ENCODE measurements at places on chromosomes 3 and 15.

DNA sequence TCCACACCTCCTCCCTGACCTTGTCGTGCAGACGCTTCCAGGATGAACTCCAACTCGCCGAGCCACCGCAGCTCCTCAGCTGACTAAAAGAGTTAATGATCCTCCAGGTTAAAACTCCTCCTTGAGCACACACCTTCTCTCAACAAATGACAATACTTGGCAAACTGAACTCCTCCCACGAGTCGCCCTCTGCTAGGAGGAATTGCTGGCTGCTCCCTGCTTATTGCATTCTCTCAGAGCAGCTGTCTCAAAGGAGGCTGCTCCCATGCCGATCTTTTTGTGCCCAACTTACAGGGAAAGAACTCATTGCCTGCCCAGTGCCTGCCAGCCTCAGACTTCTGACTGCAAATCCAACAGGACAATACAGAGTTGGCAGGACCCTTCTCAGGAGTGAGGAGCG, at the start of gene ATP13A4:
Gene ATP13A4, minus strand, starts transcription at position 85 of the 400 bp plus-strand sequence. CDS start 96 bp downstream, outside the sequence.
- peak; percentile 69 for DNase-seq

DNA sequence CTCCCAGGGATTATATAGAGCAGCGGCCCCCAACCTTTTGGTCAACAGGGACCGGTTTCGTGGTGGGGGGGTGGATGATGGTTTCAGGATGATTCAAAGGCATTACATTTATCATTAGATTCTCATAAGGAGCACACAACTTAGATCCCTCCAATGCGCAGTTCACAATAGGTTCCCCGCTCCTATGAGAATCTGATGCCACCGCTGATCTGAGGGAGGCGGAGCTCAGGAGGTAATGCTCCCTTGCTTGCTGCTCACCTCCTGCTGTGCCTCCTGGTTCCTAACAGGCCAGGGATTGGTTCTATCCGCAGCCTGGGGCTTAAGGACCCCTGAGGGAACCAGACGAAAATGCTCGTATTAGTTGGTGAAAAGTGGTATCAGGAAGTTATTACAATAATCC, 1.3 kb upstream of the HACD2 start:
- peak; percentile 90 for DNase-seq

GRCh38 chr3:36992806-36993325, at the start of gene EPM2AIP1:
TSS of gene EPM2AIP1 (minus strand) at chr3:36993131. CDS start at chr3:36993077, 54 bp downstream.
- peak; percentile 100 for DNase-seq

DNA sequence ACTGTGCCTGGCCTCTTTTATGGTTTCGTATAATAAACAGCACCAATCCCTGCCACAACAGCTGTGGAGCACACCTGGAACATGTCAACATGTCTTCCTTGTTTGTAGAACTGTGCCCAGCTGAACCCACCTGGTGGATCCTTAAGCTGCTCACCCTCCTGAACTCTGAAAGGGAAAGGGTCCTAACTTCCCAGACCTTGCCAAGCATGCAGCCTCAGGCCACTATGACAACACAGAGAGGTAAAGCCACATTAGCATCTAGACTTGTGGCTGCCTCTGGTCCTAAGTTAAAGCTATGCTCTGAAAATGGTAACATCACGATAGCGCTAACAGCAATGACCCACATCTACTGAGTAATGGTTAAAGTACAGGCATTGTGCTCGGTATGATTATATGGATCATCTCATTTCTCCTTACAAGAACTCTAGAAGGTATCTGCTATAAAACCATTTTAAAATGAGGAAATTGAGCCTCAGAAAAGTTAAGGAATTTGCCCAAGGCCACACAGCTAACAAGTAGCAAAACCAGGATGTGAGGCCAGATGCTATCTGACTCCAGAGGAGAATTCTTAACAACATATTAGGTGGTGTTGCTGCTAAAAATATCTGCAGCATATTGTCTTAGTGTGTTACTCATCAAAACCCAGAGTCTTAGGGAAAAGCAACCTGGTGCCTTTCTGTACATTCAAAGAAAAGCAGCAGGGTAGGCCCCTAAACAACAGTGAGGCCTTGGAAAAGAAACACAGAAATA, 23.1 kb upstream of the HERC1 start:
- DNase-seq = peak; percentile 93

DNA sequence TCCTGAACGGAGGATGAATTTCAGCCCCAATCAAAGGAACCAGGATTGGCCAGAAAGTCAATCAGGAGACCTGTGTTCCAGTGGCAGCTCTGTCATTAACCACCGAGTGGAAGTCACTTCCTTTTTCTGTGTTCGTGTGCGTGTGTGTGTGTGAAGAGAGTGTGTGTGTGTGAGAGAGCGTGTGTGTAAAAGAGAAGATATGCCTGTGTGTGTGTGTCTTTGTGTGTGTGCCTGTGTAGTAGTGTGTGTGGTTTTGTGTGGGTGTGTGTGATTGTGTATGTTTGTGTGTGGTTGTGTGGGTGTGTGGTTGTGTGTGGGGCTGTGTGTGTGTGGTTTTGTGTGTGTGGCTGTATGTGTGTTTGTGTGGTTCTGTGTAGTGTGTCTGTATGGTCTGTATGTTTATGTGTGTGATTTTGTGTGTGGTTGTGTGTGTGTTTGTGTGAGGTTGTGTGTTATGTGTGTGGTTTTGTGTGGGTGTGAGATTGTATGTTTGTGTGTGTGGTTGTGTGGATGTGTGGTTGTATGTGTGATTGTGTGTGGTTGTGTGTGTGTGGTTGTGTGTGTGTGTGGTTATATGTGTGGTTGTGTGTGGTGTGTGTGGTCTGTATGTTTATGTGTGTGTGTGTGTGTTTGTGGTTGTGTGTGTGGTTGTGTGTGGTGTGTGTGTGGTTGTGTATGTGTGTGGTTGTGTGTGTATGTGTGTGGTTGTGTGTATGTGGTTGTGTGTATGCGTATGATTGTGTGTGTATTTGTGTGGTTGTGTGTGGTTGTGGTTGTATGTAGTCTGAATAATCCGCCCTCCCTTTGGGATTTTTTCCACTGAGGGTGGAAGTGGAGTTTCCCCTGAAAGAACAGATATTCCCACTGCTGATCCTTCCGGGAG, 314.4 kb downstream of the SHQ1 start:
- DNase-seq = no peak

DNA sequence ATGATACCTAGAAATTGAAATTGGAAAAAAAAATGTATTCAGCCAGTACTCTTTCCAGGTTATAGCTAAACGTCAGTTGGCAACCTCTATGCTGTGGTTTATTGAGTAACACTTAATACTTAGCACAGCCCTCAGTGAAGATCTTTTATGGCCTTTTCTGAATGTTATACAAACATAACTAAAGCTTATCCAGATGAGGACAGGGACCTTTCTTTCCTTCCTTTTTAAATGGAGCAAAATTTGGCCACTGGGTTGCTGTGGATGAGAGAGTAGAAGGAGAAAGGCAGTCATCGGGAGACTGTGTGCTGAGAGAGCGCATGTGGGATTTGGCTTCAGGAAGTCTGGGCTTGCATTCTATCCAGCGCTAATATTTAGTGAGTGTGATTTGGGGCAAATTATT, 36.1 kb downstream of the IGF1R start:
- DNase-seq = no peak

- no peak for DNase-seq
Measured at GRCh38 chr3:153097213-153097612, 64.8 kb upstream of the RAP2B start.

GRCh38 chr3:30188713-30189112, 417.7 kb upstream of the TGFBR2 start:
- DNase-seq = peak; percentile 91

- DNase-seq = no peak
Measured at GRCh38 chr15:94021621-94022320, 209.6 kb upstream of the MCTP2 start.

- DNase-seq = no peak
Measured at GRCh38 chr15:39907216-39907615, 12.8 kb downstream of the GPR176 start.

GRCh38 chr3:31550452-31551251, 17.9 kb downstream of the STT3B start:
- no peak for DNase-seq

GRCh38 chr15:52378746-52379394, 83.3 kb upstream of the MYO5C start:
- no peak for DNase-seq

DNA sequence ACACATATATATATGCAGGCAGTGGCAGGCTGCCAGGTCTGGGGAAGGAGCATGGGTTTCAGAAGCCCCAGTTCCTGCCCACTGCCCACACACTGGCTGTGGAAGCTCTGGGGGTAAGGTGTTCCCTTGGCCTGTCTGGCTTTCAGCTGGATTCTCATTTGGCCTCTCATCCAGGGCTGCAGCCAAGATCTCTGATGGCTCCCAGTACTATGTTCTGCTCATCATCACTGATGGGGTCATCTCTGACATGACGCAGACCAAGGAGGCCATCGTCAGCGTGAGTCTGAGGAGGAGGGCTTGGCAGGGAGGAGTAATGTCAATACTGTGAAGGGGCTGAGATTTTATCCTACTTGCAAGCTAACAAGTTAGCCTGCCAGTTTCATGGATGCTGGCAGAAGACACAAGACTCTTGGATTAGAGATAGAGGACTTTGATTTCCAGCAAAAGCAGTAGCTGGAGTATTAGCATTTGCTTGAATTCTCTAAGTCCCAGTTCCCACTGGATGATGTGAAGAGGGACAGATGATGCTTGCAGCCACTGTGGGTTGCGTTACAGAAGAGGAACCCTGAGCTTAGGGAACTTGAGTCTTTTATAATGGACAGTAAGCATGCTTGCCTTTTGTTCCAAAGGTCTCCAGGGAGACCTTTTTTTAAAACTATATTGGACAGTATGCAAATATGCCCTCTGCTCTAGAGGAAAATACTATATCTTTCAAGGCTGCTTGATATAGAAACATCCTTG, 5.6 kb upstream of the BRPF1 start:
- DNase-seq = no peak

- DNase-seq = no peak
Measured at GRCh38 chr3:12590096-12590495, 33.2 kb downstream of the MKRN2 start.

DNA sequence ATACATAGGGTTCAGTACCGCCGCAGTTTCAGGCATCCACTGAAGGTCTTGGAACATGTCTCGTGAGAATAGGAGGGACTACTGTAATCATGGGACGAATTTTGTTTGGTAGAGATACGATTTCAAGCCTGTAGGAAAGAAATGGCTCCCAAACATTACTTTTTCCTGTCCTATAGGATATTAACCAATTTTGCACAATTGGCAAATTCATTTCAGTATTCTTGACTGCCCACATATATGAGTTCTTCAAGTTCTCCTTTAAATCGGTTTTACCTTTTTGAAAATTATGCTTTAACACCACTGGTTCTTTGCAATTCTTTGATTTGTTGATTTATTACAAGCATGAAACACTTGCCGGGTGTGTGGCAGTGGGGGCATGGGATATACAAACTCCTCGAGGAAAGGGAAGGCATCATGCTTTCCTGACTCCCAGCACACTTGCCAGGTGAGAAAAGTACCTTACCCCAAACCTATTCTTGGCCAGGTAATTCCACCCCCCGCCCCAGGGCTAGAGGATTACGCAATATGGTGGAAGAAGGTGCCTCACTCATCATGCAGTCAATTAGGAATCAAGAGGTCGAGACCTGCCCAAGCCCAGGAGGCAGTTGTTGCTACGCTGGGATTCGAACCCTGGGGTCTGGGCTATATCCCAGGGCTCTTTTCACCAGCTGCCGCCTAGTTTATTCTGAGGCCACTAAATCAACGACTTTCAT, 584 bp upstream of the LARS2 start:
- no peak for DNase-seq

GRCh38 chr3:72133329-72134011, 348.5 kb upstream of the PROK2 start:
- DNase-seq = no peak

GRCh38 chr3:189458528-189458927, 172.7 kb upstream of the TP63 start:
- peak; percentile 84 for DNase-seq

DNA sequence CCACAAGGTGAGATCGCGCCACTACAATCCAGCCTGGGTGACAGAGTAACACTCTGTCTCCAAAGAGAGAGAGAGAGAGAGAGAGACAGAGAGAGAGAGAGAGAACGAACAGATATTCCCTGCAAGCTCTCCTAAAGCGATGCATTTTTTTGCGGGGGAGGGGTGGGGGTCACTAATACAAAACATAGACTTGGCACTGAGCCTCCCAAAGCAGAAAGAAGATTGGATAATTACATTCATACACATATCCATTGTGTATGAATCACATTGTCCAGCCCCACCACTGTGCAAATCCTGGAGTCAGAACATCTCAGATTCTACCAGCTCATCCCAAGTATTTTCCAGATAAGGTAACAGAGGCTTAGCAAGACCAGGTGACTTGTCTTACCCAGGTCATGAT, 459.9 kb downstream of the MAGI1 start:
- DNase-seq = no peak

DNA sequence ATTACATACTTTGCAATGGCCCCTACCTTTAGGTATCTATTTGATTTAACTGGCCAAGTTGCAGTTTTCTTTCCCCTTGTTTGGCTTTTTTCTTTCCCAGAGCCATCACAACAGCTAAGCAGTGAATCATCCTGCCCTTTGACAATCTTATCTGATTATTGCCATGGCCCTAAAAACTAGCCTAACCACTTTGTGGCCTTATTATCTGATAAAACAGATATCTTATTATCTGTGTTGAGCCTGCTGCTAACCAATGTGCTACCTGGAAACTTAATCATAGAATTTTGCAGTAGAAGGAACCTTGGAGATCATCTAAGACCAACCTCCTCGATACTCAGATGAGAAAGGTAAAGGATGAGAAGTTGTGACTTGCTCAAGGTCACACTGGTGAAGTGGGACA, 37.1 kb downstream of the EIF4E3 start:
- DNase-seq = no peak

- no peak for DNase-seq
Measured at GRCh38 chr3:187976365-187976900, 177.5 kb upstream of the LPP start.

DNA sequence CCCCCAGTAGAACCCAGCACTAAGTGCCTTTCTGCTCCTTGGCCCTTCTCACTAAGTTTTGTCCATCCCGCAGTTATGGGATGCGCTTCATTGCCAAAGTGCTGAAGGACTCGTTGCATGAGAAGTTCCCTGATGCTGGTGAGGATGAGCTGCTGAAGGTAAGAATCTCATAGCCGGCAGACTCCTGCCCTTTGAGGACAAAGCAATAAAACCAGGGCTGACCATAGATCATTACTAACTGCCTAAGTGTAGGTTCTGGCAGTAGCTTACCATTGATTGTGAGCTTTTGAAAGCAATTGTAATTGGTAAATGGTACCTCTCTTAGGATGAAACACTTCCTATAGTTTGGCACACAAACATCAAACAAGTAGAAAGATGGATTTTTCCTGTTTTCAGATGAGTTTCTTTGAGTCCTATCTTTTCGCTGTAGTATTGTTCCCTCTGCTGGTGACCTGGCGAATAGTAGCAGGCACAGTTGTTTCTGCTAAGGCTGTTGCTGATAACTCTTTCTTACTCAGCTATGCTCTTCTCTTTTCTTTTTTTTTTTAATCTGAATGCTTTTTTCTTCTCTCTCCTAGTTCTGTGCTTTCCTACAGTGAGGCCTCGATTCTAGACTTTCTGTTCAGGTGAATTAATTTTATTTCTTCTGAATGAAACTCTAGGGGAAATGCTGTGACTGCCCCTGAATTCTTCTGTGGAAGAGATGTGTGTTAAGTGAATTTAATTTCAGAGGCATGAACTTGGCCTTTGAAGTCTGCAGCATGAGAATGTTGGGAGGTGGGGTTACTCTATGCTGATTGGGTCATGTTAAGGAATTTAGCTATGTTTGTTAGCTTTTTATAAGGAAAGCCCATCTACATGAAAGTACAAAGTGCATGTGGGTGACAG, 47.4 kb upstream of the CRTC3 start:
- peak; percentile 65 for DNase-seq
